Stimulated activated CD4-positive, alpha-beta T cell treated with anti-CD3 and anti-CD28 coated beads, Interleukin-1b, Interleukin-23, amount 100 ng/mL, for 24 hours (primary cell): ENCODE measurements at places on chromosomes 1 and 21.

GRCh38 chr1:233393926-233394680 lies 66.6 kb downstream of the MAP3K21 start:
- DNase-seq = no peak

- DNase-seq = no peak
These were observed 102.2 kb upstream of the SNX7 start for GRCh38 chr1:98559291-98559690.

- DNase-seq = no peak
These were observed 9.9 kb upstream of the MAPKAPK2 start for GRCh38 chr1:206674745-206675175.

DNA sequence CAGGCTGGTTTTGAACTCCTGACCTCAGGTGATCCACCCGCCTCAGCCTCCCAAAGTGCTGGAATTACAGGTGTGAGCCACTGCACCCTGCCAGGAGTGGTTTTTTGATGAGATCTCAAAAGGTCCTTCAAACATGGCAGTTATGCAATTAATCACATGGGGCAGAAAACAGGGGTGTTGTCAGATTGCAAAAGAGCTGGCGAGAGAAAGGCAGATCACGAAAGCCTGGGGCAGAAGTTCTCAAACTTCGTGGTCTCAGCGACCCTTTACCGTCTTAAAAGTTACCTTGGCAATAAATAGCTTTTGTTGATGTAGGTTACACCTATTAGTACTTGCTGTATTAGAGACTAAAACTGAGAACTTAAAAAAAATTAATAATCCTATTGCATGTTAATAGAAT lies 16.1 kb downstream of the CNR2 start:
- no peak for DNase-seq

DNA sequence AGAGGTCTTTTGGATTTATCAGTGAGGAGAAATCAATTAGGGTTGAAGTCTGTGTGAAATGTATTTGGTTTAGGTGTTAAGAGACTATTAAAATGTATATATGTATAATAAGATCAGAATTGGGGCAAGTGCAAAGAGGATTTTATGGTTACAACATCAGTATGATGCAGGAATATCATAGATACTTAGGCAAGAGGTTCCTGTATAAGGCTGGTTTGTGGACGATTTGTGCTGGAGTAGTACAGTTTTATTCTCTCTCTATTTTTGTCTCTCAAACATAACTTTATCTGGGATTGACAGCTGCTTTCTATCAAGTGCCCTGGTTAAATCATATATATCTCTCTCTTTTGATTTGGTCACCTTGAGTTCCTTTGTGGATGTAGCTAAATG lies 142.5 kb downstream of the CTH start:
- no peak for DNase-seq

DNA sequence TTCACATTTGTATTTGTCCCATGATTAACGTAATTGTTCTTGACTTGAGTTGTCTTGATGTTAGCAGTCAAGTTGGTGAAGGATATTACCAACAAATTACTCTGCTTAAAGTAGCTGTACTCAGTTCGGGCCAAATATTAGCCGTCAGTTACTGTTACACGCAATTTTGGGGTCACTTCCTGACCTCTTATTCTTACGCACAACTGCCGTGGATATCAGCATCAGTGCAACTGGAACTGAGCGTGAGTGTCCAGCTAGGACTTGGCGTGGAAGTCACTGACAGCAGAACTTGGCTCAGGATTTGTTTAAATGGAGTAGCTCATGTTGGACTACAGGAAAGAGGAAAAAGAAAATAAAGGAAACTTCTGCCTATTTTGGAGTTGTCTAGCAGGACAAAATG lies 56.4 kb downstream of the ADAMTS1 start:
- no peak for DNase-seq

DNA sequence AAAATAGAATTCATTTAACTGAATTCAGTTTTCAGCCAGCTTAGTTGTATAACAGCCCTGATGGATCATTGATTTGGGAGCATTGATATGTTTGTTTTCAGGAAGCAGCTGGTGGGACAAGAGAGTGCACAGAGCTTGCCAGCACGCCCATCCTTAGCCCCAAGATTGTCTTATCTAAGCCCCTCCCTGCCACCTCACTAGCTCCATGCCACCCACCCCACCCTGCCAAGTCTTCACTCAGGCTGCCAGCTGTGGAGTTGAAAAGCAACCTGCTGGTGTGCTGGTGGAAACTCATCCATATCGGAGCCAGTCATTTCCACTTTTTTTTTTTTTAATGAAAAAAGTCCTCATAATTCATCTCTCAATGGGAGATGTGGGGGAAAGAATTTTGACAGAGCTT lies 11.8 kb downstream of the KIRREL1 start:
- no peak for DNase-seq

GRCh38 chr1:232766904-232767303 lies 38.3 kb upstream of the MAP10 start:
- DNase-seq = no peak
